ENCODE measurements at places on chromosomes 2 and 18.
A peak's percentile ranks its signal among the peaks of the same experiment; 100 is the strongest.

DNA sequence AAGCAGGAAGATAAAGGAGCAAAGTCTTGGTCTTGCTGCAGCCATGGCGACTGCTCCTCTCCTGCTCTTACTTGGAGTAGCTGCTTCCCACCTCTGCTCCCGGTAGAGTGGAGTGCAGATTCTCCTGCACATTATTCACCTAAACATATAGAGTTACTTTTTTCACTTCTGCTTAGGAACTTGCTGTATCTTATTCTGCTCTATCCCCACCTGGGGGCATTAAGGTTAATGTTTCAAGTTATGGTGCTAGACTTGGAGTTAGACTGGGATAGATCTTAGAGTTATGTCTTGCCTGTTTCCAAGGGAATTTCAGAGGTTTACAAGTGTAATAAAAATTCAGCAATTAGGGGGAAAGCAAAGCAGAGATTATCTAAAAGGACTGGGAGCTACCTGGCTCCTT lies 144.2 kb downstream of the SETBP1 start:
- no peak for DNase-seq

DNA sequence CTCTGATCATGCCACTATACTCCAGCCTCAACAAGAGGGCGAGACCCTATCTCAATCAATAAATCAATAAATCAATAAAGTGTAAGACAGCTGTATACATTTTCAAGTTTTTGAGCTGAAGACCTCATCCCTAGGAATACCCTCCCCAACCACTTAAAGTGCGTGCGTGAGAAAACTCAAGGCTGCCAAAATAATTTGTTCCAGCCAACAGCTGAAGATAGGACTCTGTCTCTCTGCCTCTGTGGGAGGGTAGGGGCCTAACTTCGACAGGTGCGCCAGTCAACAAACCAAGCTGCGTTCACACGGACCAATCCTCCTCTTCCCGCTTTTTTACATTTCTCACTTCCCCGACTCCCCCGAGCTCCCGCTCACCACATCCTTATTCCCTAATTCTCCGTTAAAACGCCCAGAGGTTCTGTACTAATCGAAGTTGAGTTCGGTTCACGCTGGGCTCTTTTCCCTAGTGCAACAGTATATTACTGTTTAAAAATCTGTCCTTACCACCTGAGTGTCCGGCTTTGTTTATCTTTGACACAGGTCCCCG lies 618 bp downstream of the POLR2D start:
- peak; percentile 9 for DNase-seq

DNA sequence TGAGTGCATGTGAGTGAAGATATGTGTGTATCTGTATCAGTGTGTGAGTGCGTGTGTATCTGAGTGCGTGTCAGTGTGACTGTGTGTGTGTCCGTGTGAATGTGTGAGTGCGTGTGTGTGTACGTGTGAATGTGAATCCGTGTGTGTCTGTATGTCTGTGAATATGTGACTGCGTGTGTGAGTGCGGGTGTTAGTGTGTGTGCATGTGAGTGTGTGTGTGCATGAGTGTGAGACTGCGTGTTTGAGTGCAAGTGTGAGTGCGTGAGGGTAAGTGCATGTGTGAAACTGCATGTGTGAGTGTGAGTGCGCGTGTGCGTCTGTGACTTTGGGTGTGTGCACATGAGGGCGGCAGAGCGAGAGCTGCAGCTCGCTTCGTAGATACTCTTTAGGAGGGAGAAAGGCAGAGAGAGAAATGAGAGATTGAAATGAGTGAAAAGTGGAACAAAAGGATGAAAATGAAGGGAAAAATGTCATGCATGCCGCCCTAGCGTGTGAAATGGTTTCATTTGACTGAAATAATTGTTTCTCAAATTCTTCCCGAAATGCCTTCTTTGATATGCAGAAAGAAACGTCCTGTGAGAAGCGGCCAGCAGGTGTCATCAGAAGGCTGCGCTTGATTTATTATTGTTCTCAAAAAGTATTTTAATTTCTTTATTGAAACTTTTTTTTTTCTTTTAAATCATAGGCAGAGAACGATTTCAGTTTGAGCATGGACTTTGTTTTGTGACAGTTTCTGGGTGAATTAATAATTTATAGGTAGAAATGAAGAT lies 25.6 kb downstream of the ZNF407 start:
- DNase-seq, result peak; percentile 60

GRCh38 chr2:165044505-165045303 lies 89.4 kb upstream of the SLC38A11 start:
- DNase-seq, result no peak

DNA sequence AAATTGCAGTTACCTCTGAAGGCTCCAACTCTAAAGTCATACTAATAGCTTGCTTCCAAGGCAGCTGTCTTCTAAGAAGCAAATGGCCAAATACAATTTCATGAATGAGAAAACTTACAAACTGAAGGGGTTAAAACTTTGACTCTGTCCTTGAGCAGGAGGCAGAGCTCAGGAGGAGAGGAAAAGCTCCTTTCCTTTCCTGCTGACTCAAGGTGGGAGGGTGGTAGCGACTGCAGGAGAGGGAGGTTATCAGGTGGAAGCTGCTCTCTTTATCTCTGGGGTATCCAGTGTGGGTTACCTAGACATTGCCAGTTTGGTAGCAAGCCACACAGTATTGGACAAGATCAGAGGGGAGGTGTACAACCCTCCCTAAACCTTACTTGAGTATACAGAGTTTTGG lies 2.7 kb upstream of the EFEMP1 start:
- no peak for DNase-seq

- no peak for DNase-seq
These were observed 1438.1 kb downstream of the DPP10 start for GRCh38 chr2:115880558-115880957.

- DNase-seq, result no peak
These were observed 955.2 kb upstream of the CELF4 start for GRCh38 chr18:38520786-38521185.

DNA sequence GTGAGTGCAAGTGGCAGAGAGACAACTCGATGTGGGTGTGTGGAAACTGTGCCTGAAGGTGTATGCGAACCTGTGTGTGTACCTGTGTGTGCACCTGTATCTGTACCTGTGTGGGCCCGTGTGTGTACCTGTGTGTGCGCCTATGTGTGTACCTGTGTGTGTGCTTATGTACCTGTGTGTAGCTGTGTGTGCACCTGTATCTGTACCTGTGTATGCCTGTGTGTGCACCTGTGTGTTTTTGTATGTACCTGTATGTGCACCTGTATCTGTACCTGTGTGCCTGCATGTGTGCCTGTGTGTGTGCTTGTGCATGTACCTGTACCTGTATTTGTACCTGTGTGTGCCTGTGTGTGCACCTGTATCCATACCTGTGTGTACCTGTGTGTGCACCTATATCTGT lies 150.6 kb downstream of the MYT1L start:
- no peak for DNase-seq
